AG04450 (cell line): ENCODE measurements at places on chromosomes 5 and 9.

GRCh38 chr5:102975457-102976182 lies 144.3 kb downstream of the GIN1 start:
- DNase-seq: peak; percentile 27

- DNase-seq: no peak
Measured at GRCh38 chr9:22008384-22008716, 755 bp downstream of the CDKN2B start.

DNA sequence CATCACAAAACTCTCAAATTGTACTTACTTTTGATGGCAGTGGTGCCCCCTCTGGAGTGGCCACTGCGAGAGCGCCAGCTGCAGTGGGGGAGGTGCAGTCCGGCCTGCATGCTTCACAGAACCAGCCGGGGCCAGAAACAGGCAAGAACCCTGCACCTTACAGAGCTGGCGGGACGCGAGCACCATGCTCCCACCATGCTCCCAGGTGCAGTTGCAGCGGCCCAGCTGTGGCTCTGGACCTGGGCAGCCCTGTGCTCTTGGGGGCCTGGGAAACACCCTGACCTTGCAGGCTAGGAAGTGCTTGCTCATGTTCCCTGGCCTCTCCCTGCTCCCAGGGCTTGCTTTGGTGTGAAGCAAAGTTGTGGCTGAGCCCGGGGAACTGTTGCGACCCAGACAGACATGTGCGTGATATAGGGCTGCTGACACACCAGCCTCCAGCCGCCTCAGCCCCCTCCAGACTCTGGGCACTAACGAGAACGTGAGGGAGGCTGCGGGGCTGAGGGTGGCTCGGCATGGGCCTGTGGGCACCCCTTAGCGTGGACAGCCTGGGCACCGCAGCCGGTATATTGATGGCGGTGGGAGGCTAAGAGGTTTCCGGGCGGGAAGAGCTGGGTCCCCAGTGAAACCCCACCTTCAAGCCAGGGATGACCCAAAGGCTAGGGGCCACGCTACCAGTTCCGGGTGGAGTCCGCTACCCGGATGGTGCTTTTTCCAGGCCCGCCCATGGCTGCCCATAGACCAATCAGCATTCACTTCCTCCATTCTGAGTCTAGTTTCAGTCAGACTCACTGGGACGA lies 1809.9 kb upstream of the ACO1 start:
- no peak for DNase-seq

- peak; percentile 38 for DNase-seq
Measured at GRCh38 chr9:87336914-87337333, 160.7 kb upstream of the DAPK1 start.

DNA sequence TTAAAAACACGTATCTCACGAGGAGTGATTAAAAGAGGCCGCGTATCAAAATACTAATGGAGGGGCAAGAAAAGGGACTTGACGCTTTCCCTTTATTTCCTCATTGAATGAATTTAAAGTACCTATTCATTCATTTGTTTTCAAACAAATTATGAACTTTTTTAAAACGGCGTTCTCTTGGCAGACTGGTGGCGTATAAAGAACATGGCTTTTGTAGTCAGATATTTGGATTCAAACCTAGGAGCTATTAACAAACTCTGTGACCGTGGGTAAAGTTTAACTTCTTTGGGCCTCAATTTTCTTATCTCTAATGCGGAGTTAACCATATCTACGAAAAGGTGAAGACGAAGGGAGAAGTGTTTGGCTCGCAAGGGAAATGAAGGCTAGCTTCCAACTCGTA lies 876 bp downstream of the CAAP1 start:
- DNase-seq: no peak

DNA sequence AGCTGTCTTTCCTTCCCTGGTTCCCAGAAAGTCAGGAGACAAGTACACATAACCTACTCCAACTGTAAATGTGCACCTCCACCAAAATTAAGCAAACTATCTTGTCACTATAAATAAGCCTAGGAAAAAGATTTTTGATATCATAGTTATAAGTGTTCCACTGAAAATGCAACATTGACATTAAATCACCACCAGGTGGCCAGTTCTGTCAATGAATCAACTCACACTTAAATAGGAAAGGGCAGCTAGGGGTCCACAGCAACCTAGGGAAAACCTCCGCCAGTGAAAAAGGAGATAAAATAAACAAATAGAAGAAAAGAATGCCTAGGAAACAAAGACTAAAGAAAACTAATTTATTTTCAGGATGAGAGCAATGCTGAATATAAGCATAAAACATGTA lies 243.0 kb upstream of the PTPRD start:
- no peak for DNase-seq

DNA sequence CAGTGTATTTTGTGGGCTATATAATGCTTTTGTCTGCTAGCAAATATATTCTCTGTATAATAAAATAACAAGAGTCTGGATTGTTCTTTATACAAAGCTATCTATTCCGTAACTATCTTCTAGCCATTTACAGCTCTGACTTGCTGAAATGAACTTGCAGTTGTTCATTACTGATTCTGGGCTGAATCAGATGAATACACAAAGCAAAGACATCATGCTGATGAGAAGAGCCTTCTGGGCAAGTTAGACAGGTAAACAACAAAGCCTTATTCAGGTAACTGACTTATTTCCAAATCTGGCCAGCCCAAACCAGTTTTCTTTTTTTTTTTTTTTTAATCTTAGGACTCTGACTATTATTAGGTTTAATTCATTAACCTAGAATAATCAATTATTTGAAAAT lies 255.5 kb downstream of the KIAA0825 start:
- DNase-seq: no peak

GRCh38 chr9:129630967-129631673 lies 5.2 kb downstream of the NTMT1 start:
- DNase-seq: no peak

GRCh38 chr9:101587332-101588043 lies 7.3 kb downstream of the PPP3R2 start:
- DNase-seq: no peak

DNA sequence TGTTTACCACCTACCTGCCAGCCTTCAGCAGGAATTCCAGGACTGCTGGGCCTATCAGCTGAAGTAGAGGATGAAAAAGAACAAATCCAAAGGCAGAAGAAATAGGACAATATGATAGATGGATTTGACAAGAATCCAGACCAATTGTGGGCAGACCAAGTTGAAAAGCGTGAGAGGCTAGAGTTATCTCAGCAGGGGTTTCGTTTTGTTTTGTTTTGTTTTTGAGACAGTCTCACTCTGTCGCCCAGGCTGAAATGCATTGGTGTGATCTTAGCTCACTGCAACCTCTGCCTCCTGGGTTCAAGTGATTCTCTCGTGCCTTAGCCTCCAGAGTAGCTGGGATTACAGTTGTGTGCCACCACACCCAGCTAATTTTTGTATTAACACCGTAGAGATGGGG lies 113.2 kb downstream of the PALM2AKAP2 start:
- DNase-seq: no peak

GRCh38 chr9:113578279-113578865 lies 114.8 kb downstream of the RGS3 start:
- no peak for DNase-seq

DNA sequence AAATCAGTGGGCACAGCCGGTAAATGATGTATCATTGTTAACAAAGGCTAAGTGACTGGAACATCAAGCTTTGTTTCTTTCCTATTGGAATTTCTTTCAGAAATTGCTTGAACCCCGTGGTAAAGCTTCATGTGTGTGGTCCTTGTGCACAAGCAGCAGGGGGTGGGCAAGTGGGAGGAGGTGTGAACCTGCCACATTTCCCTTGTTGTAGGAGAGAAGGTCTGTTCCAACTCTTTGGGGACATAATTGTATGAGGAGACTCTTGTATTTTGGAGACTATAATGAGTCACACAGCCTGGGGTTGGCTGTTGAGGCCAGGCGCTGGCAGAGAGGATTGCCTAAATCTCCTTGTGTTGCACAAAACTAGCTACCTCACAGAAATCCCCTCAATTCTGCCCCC lies 620.5 kb downstream of the IRX1 start:
- no peak for DNase-seq

DNA sequence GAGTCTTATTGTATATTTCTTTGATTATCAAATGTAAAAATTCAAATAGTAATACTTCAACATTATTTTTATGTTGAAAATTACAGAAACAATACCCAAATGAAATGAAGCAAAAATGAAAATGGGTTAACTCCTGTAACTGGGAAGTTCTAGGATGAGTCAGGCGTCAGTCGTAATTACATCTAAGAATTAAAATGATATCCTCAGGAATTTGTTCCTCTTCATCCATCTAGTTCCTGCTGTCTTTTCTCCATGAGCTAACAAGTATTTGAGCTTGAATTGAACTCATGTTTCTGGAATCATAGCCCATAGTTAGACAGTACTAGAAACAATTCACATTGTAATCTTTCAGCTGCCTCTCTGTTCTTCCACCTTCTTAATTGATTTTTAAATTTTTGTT lies 568.3 kb upstream of the TLE4 start:
- DNase-seq: no peak

DNA sequence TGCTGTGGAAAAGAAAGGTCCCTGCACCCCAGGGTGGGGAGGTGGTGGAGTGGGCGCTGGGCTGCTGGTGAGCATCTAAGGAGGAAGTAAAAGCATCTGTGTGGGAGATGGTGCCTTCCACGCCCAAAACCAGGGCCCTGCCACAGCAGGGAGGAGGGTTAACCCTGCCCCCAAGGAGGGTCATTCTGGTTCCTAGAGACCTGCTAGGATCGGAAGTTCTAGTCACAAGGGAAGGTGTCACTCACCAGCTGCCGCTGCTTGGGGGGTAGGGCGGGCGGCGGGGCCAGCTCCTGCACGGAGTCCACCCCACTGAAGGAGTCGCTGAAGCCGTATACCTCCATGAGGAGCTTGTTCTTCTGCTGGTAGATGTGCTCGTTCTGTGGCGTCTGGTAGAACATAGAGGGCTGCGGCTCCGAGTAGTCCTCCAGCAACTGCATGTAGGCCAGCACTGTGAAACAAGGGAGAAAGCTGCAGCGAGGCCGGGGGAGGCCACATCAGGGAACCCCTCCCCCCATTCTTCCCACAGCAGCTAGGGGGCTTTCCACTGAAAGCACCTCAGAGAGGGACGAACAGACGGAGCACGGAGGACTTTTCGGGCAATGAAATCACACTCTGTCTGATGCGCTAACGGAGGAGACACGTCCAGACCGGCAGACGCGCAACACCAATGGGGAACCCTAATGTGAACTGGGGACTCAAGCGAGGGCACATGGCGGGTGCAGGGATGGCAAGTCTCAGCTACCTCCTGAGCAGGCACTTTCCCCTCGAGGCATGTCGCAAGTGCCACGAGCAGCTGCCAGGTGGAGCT lies 76.4 kb downstream of the PRRT1B start:
- no peak for DNase-seq

- no peak for DNase-seq
Measured at GRCh38 chr5:131005963-131006684, 158.9 kb downstream of the HINT1 start.

DNA sequence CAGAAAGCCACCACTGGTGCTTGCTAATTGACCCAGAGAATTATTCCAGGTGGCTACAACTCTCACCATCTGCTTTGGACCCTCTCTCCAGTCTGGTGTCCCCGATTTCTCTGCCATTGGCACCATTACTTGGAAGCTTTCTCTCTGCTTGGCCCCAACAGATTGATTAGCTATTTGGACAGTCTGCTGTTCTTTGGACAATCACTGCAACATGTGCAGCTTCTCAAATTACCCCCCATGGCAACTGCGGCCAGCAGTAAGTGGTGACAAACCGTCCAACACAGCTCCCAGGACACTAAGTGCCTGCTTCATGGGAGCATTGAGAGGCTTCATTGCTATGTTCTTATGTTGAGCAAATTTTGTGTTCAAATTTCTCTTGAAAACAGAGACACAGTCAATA lies 309.8 kb downstream of the TAF11L14 start:
- DNase-seq: no peak

DNA sequence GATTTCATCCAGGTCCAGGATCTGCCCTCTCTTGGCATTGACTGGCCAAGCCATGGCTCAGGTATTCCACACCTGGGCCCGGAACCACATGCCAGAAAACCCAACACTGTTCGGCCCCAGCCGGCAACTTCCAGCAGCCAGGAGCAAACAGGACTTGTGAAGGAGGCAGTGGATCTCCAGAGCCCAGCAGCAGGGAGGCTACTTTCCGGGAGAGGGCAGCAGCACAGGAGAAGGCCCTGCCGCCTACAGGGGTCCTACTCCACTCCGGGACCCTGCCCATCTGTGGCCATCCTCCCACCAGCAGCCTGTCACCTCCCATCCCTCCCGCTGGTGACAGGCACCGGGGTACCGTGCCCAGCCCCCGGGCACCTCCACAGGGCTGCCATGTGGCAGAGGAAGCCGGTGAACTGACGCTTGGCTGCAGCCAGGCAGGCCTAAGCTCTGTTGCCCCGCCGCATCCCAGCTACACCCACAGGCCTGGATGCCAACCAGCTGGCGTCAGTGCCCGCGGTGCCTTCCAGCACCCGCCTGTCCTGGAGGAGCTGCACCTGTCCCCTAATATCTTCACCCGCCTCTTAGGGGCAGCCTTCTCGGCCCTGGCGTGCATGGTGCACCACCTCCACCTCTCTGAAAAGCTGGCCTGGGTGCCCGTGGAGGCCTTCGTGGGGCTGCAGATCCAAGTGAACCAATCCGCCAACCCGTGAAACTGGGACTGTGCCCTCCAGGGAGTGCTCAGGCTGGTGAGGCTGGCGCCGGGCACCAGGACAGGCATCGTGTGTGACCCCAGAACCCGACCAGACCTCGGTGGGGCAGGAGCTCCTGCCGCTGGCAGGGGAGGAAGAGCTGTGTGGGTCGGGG lies 18.9 kb upstream of the SLC30A5 start:
- DNase-seq: no peak

DNA sequence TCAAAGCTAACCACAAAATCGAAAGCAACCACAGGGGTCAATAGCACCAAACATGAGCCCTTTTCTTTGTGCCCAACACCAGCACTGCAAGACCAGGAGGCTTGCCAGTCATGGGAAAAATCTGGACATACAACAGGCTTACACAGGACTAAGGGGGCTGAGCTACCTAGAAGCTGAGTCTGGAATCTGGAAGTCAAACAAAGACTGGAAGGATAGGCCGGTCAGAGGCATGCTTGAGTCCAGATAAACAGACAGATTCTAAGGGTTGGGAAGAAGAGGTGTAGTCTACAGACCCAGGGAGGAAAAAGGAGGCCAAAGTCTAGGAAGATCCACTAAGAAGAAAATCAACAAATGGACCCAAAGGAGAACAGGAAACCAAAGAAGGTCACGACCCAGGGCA lies 73.3 kb downstream of the MYO10 start:
- no peak for DNase-seq

- DNase-seq: no peak
Measured at GRCh38 chr9:132993511-132993939, 15.0 kb downstream of the GFI1B start.

DNA sequence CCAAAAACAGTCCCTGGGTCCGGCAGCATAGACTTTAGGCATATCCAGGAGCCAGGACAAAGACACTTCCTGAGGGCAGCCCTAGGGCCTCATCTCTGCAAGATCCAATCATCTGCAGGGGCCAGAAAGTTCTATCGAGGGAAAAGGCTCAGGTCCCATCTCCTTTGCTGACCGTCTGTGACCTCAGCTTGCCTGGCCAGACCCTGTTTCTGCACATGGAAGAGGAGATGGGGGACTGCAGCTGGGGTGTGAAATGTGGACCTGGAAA lies 51.0 kb upstream of the FCN1 start:
- no peak for DNase-seq
